Occipital lobe (tissue), 3 donors: ENCODE measurements at places on chromosomes 16 and 17.

DNA sequence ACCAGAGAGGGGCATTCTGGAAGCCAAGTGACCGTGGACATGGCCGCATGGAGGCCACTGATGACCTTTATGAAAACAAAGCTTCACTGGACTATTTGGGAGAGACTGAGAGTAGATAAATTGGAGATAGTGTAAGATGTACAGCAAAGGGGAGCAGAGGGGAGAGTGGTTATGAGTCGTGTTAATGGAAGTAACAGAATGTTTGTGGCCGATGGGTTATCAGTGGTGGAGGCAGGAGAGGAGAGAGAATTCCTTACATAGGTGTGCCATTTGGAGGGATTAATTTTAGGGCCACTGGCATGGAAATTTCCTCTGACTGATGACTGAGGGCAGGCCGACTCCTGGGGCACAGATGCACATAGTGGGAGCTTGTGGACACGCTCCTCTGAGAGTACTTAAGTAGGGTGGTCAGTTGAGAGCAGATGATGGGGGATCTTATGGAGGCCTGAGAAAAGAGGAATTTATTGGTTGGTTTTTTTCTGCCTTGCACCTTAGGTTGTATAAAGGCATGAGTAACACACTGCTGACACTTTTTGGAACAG is 19.2 kb downstream of the PRPSAP2 start:
- DNase-seq = no peak

- DNase-seq = no peak
Measured at GRCh38 chr17:36930583-36930900, 6.7 kb upstream of the LHX1 start.

DNA sequence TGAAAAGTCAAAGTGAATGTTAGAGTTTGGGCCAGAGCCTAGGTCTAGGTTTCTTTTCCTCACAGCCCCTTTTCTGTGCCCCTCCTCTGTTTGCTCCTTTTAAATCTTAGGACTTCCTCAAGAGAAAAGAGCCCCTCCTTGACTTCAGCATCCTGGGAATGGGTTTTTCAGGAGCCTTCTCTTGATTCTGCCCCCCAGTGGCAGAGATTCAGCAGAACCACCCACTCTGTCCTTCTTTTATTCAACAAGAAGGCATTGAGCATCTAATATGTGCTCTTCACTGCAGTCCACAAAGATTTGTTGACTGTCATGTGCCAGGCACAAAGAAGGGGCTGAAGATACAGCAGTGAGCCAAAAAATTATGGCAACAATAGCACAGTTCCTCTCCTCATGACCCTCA is 270.8 kb upstream of the CDH5 start:
- DNase-seq = no peak

DNA sequence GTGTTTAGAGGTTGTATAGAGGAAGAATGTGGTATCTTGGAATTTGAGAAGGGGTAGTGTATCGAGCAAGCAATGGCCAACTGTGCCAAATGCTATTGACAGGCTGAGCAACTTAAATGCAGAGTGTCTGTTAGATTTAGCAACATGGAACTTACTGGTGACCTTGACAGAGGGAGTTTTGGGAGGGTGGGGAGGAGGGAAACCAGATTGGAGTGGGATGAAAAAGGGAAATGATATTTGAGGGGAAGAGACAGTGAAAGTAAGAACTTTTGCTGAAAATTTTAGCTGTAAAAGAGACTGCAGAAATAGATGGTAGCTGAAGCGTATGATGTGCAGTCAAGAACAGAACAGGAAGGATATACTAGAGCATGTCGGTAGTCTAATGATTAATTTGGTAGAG is 1.1 kb downstream of the LRRC36 start:
- DNase-seq = no peak

- DNase-seq = no peak
Measured at GRCh38 chr16:15822957-15823356, 33.9 kb downstream of the MYH11 start.

DNA sequence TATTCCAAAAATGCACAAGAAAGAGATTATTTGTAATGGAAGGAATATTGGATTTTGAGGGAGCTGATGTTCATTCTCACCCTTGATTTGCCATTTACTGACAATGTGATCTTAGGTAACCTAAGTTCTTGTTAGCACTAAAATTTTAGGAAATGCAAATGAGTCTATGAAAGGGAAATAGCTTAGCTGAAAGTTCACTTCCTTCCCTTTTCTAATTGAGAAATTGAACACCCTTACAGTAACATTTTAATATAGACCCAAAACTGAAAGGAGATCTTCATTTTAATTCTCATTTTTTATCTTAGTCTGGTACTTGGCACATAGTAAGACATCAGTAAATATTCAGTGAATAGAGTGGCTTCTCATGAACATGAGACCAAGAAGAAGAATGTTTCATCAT is 10.9 kb upstream of the WSB1 start:
- no peak for DNase-seq

- DNase-seq = no peak
Measured at GRCh38 chr17:28711723-28712031, at the start of gene PROCA1. Gene PROCA1 (minus strand): TSS chr17:28711888. CDS start chr17:28711660, 228 bp downstream.

DNA sequence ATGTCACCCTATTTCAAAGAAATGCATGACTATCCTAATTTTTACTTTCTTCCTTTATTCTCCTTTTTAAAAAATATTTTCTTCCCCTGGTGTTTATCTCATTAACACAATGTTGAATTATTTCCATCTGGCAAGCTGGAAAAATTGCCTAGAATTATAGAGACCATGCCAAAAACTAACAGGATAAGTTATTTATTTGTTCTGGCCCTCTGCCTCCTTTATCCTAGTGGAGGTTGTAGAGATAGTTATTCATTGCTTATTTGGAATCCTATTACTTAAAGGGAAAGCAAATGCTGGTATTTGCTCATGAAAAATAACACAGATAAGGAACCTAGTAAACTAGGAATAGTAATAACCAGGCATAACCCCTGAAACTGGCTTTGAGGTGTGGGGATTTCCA is 684.9 kb upstream of the KIF2B start:
- DNase-seq = no peak

DNA sequence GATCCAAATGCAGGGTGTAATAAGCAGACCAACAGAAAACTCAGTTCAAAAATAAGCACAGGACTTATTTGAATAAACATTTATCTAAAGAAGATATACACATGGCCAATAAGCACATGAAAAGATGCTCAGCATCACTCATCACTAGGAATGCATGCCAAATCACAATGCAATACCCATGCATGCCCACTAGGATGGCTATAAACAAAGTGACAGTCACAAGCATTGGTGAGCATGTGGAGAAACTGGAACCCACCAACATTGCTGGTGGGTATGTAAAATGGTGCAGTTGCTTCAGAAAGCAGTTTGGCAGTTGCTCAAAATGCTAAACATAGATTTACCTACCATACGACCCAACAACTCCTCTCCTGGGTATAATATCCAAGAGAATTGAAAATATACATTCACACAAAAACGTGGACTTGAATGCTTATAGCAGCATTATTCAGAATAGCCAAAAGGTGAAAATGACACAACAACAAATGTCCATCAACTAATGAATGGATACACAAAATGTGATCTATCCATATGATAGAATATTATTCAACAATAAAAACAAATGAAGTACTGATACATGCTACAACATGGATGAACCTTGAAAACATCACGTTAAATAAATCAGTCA is 20.1 kb downstream of the UBE2O start:
- DNase-seq = no peak

DNA sequence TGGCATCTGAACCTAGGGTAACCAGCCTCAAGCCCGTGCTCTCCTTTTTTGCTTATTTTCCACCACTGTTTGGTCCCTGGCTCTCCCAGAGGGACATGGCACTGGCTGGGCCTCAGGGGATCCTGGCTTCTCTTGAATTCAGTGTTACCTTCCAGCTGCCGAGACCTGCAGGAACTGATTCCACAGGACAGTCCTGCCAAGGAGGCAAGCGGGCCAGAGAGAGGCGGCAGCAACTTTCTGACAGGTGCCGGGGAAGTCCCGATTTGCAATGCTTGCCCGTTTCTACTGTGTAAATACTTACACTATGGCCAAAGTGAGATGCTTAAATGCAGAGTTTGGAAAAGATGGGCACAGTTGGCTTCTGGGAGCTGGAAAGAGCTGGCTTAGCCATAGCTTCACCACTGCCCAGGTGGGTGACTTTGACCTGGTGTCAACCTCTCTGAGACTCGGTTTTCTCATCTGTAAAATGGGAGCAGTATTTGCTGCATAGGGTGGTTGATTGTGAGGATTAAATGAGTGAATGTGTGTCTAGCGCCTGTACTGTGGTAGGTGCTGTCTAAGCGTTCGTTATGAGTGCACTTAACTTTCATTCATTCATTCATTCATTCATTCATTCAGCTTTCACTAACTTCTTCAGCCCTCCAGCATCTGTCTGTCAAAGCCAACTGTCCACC is 124.9 kb downstream of the CMIP start:
- no peak for DNase-seq

GRCh38 chr17:66353937-66354401 is 51.6 kb downstream of the PRKCA start:
- DNase-seq = no peak

- DNase-seq = no peak
Measured at GRCh38 chr16:86928523-86929011, 350.2 kb downstream of the FOXL1 start.

DNA sequence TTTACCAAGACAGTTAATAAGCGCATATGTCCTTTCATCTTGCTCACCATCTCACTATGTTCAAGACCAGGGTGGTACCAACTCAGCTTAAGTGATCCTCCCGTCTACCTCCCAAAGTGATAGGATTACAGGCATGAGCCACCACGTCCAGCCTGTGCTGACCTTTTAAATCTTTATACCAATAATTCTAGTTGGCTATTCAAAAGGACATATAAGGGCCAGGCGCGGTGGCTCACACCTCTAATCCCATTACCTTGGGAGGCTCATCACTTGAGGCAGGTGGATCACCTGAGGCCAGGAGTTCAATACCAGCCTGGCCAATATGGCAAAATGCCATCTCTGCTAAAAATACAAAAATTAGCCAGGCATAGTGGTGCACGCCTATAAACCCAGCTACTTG is 2.4 kb downstream of the CEP95 start:
- no peak for DNase-seq

DNA sequence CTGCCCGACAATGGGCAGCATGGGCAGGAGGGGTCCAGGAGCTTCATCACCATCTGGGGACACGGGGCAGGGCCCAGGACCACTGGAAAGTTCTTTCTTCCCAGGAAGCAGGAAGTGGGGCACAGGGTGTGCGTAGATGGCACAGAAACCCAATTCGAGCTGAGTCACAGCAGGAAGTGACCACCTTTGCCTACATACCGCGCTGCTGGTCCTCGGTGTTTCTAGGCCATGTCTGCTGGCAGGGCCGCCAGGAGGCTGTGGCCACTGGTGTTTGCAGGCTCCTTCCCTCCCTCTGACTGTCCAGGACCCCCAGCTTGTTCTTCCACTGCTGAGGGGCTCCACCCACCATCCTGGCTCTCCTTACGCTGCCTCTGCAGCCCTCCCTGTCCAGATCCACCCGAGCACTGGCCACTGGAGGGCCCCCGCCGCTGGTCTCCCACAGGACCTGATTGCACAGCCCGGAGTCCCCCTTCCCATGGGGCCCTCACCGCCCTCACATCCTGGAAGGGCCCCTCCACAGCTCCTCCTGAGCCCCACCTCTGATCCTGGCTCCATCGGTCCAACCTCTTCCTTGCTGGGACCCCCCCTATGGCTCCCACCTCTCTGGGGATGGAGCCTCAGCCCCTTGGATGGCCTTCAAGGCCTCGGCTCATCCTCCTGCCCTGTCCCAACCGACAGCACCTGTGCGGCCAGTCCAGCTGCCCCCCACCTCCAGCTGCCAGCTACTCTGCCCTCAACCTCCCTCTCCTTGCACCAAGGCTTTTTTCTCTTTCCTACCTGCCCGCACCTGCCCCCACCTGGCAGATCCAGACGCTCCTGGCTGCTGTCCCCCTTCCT is 14.5 kb upstream of the RASD1 start:
- no peak for DNase-seq

DNA sequence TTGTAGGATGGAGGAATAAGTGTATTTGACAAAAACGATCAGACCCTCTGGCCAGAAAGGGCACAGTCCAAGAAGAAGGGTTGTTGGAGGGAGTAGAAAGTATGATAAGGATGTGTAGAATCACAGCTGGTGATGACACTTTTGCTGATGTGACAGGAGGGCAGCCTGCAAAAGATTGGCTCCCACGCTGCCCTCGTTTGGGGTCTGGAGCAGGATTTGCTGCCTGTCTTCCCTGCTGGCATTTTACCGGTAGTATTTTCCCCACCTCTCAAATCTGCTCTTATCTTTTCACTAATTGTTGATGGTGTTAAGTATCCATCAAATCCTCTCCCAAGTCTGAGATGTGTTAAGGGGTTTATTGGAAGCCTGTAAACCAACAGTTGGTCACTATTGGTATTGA is 208.8 kb downstream of the CCDC182 start:
- no peak for DNase-seq

DNA sequence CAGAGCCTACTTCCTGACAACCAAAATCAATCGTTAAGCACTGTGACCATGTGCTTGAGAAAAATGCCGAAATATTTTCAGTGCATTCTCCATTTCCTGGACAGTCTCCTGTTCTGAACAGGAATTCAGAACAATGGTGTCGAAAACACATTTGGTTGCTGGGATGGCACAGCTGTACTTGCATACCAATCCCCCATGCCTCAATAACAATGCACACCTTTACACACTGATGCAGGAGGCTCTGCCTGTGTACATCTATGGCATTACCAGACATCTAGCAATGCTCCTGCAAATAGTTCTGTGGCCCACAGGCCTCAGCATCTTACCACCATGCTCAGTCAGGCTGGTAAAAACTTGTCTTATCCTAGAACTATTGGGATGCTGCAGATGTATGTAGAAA is 6.2 kb downstream of the CHTF8 start:
- no peak for DNase-seq

- no peak for DNase-seq
Measured at GRCh38 chr17:66942451-66943264, 21.8 kb upstream of the CACNG4 start.

- DNase-seq = no peak
Measured at GRCh38 chr16:68328860-68329390, 18.1 kb downstream of the PRMT7 start.

GRCh38 chr17:21020622-21021021 is 22.2 kb downstream of the USP22 start:
- DNase-seq = no peak

DNA sequence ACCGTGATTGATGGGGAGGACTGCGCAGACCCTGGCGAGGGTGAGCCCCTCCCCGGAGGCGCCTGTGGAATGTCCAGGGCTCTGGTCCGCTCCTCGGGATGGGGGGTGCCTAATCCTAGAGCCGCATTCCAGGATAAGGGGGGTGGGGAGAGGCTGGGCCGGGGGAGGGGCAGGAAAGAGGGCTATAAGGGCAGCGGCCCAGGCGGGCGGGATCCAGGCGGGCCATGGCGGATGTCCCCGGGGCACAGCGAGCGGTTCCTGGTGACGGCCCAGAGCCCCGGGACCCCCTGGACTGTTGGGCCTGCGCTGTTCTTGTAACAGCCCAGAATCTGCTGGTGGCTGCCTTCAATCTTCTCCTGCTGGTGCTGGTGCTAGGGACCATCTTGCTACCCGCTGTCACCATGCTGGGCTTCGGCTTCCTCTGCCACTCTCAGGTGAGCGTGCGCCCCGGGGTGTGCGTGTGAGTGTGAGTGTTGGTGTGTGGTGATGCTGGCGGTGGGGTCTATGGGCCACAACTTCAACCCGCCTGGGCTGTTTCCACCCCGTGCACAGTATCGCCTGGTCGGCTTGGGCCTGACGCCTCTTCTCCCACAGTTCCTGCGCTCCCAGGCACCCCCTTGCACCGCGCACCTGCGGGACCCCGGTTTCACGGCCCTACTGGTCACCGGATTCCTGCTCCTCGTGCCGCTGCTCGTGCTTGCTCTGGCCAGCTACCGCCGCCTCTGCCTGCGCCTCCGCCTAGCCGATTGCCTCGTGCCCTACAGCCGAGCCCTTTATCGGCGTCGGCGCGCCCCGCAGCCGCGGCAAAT is at the start of gene TMEM88:
Gene TMEM88 (plus strand): TSS at position 216 of the 809 bp plus-strand sequence. CDS start 9 bp downstream, at position 225.
- DNase-seq = no peak

GRCh38 chr17:30396612-30397011 is 17.9 kb downstream of the CPD start:
- DNase-seq = no peak
